ENCODE measurements at places on chromosomes 3 and 15.
A peak's percentile ranks its signal among the peaks of the same experiment; 100 is the strongest.

- DNase-seq = no peak
These were observed 174.8 kb downstream of the SLCO3A1 start for GRCh38 chr15:92028389-92028724.

GRCh38 chr3:54563501-54564200 is 364.2 kb downstream of the LRTM1 start:
- no peak for DNase-seq

GRCh38 chr3:159649951-159650350 is 338.7 kb upstream of the IL12A start:
- no peak for DNase-seq

DNA sequence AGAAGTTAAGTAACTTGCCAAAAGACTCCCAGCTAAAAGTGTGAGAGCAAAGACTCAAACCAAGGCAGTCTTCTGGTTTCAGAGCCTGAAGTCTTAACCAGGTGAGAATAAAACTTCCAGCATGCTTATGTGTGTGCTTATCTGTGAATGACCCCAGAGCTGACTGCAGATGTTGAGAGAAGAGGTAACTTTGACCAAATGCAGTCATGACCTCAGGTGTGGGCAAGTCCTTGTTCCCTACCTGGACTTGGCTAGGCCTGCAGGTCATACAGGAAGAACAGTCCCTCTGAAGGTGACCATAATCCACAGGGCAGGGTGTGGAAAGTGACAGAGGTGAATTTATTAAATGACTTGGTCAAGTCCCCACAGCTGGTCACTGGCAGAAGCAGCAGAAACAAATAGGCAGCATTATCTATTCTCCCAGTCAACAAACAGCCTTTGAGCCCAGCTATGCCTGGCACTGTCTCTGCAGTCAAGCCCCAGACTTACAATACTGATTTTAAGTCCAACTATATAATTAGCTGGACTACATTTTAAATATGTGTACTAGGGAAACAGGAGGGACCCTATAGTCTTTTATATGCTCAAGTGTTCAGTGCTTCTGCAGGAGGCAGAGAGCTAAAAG is 3.0 kb upstream of the CPEB1 start:
- no peak for DNase-seq

- DNase-seq = peak; percentile 26
These were observed 72.5 kb downstream of the MRPL46 start for GRCh38 chr15:88394553-88395145.

DNA sequence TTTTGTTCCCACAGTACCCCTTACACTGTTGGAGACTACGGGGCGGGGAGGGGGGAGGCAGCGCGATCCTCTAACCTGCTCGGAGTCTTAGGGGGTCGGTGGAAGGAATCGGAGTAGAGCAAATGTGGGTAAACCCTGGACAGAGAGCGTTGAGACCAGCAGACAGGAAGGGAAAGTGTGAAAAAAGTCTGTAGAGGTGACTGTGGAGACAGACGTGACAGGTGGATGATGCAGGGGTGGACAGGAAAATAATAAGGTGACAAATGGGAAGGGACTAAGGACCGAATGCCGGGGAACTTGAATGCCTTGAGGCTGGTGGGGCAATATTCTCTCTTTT is 424 bp downstream of the EAF2 start:
- no peak for DNase-seq

GRCh38 chr15:83844742-83845141 is 190.8 kb downstream of the ADAMTSL3 start:
- DNase-seq = no peak

DNA sequence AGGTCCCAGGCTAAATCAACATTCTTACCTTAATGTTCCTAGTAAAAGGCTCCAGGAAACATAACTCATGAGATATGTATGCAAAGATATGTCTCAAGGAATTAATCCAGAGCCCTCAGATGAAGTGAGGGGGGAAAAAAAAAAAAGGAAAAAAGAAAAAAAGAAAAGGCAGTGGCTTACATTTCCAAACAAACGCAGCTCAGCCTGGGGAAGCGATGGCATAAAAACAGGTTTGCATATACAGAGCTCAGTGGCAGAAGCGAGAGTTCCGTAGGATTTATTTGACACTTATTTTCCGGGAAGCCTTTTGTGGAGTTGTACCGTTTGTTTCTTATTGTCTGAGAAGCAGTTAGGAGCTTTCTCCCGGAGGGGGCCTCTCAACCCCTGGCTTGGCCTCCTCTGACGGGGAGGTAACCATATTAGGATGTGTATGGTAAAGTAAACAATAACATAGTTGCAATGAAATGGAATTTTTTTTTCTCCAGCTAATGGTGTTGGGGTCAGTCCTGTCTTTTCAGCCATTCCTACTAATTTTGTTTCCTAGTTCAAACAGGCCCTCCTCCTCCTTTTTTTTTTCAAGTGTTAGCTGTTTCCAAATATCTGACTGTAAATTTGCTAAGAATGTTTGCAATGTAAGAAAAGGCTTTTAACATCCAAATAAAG is 338.6 kb downstream of the FOXP1 start:
- peak; percentile 54 for DNase-seq

DNA sequence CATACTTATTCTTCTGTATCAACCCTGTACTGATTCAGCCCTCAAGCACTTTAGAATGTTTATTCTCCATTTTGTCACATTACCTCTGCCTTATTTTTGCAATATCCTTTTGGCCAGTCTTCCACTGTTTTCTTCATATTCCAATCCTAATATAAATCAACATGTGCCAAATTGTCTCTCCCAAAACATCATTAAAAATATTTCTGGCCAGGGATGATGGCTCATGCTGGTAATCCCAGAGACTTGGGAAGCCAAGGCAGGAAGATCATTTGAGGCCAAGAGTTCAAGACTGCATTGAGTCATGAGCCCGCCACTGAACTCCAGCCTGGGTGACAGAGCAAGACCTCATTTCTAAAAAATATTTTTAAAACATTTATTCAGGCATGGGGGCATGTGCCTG is 641.4 kb upstream of the CBLB start:
- no peak for DNase-seq

- DNase-seq = no peak
These were observed 41.4 kb downstream of the SACM1L start for GRCh38 chr3:45730409-45731154.

- no peak for DNase-seq
These were observed 64.4 kb upstream of the TBC1D5 start for GRCh38 chr3:17806876-17807275.

DNA sequence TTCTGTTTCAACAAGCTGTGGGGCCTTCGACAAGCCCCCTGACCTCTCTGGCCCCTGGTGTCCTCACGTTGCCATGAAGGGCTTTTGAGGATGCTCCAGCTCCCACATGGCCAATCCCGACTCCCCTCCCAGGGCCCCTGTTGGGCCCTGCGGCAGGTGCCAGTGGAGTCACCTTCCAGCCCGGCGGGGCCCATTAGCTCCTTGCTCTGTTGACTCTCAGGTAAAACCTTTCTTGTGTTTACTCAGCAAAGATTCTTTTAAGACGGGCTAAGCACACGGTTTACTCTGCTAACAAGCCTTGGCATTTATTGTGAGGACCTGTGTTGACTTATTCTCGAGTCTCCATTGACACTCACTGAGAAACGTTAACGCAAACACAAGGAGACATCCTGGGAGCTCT is 15.0 kb downstream of the RPLP1 start:
- DNase-seq = peak; percentile 61

DNA sequence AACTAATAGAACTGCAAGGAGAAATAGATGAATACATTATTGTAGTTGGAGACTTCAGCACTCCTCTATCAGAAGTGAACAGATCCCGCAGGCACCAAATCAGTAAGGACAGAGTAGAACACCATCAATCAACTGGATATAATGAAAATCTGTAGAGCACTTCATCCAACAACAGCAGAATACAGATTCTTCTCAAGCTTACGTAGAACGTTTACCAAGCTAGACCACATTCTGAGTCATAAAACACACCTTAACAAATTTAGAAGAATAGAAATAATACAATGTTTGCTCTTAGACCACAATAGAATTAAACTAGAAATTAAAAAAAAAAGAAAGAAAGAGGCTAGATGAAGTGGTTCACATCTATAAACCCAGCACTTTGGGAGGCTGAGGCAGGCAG is 70.7 kb upstream of the NEDD4 start:
- DNase-seq = no peak

GRCh38 chr15:44794072-44794471 is 57.7 kb downstream of the TRIM69 start:
- no peak for DNase-seq

DNA sequence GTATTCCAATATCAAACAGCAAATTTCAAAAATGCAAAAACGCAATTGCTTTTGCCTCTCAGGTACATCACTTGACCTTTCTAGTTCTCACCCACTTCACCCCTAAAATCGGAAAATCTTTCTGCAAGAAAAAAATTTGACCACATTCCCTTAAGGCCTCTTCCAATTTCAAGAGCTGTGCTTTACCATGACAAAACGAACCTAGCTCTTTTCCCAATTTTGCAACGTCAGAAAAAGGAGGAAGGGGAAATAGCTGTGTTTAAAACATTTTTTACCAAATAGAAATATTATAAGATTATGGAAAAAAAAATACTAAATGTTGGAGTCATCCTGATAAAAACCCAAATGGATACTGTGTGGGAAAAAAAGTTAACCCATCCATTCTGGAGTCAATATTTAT is 1.1 kb upstream of the NR2C2 start:
- no peak for DNase-seq

GRCh38 chr3:19190602-19191001 is 42.3 kb downstream of the KCNH8 start:
- no peak for DNase-seq

DNA sequence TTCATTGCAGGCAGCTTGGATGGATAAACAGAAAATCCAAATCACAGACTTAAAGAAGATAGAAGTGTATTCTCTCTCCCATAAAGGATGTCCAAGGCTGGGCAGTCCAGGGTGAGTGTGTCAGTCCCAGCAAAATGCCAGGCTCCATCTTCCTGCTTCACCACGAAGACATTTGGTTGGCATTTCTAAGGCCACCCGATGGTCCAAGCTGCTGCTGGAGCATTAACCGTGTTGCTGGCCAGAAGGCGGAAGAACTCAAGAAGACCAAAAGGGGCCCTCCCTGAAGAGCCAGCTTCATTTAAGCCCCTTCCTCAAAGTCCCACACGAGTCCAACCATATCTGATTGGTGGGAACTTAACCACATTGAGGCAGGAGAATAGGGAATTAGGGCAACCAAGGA is 3.0 kb upstream of the CYP11A1 start:
- no peak for DNase-seq

GRCh38 chr3:32374788-32375595 is 16.7 kb upstream of the CMTM7 start:
- peak; percentile 89 for DNase-seq

- no peak for DNase-seq
These were observed 6.2 kb downstream of the TSPAN3 start for GRCh38 chr15:77064539-77065308.

DNA sequence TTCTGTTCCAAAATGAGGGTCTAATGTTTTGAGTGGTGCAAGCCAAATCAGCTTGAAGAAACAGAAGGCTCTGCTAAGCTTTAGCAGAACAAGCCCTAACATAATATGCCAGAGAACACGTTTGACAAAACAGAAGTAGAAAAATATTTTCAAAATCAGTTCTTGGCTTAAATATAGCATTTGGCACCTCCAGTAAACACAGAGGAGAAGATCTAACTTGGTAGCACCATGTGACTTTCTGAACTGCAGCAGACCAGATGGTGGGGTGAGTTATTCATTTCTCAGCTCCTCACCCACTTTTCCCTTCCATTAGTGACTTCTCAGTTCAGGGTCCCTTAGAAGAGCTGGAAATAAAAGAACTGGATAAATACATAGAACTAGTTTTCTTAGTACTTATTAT is 395.8 kb downstream of the MAGI1 start:
- peak; percentile 30 for DNase-seq

DNA sequence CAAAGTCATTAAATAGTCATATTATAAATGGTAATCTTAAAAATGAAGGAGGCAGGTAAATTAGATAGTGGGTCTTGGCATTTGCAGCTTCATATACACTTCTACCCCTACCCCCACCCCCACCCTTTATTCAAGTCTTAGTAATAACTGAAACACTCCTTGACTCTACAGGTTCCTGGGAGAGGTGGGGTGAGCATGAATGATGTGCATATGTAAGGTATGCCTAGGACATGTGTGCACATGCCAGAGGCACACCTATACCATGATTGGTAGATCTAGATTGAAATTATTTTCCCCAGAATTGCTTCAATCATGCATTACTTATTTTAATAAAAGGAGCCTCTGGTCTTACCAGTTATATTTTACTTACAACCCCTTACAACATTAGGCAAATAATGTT is 40.1 kb upstream of the PDCD6IP start:
- DNase-seq = no peak

GRCh38 chr3:112333381-112334317 is 693 bp downstream of the CD200 start:
- peak; percentile 86 for DNase-seq

- DNase-seq = no peak
These were observed 151.1 kb downstream of the IL20RB start for GRCh38 chr3:137108699-137109440.

GRCh38 chr15:60932051-60932915 is 296.8 kb downstream of the RORA start:
- DNase-seq = no peak

GRCh38 chr15:39331584-39331983 is 249.3 kb upstream of the THBS1 start:
- no peak for DNase-seq

GRCh38 chr3:119296727-119297122 is 2.5 kb downstream of the ARHGAP31 start:
- no peak for DNase-seq

GRCh38 chr3:188697127-188697526 is 474.6 kb upstream of the TPRG1 start:
- no peak for DNase-seq

DNA sequence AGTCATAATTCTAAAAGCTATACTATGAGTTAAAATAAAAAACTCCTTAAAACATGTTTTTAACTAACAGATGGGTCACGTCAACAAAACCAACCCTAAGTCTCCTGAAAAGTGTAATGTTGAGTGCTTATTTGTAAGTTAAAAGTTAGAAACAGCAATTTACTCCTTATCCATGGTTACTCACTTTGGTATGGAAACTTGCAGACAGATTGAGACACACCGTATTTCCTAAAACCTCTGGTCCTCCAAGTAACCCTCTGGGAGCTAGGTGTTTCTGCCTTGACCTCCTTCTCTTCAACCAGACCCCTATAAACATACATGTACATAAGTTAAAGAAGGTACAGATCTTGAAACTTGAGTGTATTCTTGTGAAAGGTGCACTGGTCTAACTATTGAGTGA is 3.1 kb downstream of the COL8A1 start:
- DNase-seq = no peak

DNA sequence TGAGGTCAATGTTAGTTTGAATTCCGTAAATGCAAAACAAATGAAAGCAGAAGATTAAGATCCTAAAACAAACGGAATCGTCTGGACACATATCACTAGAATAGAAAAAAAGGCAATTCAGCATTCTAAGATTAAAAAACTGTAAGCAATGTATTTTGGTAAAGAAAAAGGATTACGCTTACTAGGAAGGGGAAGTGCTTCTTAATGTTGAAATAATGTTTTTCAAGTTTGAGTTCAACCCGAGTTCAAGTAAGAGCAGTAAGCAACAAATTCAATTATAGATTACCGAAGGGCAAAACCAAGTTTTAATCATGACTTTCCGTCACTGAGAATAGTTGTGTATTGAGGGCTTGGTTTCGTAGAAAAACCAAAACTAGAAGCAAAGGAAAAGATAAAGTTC is 637 bp downstream of the CIP2A start:
- DNase-seq = no peak

Data from tongue (tissue), 3 donors.